Stimulated activated CD4-positive, alpha-beta T cell treated with anti-CD3 and anti-CD28 coated beads, Interleukin-1b, Interleukin-23, amount 100 ng/mL, for 1 hour (primary cell): ENCODE measurements at places on chromosomes 7 and 10.

DNA sequence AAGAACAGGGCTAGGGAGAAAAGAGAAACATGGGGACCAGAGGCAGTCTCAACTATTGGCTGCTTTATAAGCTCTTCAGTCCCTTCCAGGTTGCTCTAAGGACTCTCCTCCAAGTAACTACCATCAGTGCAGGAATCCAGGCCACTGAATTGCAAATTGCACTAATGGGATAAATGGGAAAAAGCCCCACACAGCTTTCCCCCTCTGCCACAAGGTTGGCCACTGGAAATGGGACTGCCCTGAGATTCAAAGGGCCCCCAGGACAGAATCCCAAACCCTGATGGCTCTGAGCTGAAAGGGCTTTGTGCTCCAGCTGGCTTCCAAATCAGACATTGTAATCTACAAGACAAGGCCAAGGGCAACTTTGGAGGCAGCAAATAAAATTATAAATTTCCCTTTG is 633.2 kb downstream of the ACTR3B start:
- DNase-seq = no peak

DNA sequence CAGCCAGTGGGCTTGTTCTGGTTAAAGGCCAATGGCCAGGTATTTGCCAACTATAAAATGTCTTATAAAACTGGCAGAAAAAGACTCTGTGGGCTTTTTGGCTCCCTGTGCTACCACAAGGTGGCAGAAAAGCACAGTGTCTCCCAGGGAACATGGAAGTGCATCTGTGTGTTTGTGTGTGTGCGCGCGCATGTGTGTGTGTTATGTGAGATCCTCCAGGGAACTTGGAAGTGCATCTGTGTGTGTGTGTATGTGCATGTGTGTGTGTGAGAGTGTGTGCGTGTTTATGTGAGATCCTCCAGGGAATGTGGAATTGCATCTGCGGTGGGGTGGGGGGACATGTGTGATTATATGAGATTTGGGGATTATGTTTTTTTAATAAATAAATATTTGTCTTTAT is 30.2 kb upstream of the ABI1 start:
- no peak for DNase-seq

DNA sequence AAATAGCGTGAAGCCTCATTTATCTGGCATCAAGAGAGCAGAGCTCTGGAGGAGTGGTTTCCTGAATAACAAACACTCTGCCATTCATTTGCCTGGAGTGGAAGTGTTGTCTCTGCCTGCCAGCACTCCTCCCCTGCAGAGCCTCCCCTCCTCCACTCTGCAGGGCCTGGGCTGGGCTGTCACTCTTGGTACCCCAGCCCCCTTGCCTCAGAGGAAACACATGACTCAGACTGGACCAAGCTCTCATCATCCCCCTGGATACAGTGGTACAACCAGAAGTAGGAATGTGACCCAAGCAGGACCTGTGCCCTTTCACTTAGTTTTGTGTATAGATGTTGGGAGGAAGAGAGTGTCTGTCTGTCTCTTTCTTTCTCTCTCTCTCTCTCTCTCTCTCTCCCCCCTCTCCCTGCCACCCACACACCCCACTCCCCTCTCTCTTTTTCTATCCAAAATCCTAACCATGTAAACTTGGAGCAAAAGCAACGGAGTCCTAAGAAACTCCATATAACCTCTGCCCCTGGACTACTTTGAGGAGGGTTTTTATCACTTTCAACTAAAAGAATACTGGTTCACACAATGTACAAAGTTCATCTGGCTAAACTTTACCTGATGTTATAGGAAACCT is 43.9 kb downstream of the DOCK4 start:
- DNase-seq = no peak

DNA sequence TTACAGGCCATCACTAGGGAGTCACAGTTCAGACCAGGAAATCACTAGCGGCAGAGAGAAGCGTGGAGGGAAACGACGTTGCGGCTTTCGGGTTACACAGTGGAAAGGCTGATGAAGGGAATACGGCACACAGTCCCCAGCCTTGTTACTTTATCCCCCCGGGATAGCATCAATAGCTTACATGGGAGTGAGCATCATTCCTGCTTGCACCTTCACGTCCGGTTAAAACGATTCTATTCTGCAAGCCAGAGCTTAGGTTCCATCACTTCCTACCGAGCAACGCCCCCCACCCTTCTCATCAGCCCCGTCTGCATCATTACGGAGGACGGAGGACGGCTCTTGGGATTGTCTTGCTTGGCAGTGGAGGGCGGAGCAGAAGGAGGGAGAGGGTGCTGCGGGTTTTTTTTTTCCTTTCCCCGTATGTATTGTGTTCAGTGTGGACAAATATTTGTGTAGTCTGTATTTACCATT is 124.9 kb downstream of the CLEC2L start:
- no peak for DNase-seq

DNA sequence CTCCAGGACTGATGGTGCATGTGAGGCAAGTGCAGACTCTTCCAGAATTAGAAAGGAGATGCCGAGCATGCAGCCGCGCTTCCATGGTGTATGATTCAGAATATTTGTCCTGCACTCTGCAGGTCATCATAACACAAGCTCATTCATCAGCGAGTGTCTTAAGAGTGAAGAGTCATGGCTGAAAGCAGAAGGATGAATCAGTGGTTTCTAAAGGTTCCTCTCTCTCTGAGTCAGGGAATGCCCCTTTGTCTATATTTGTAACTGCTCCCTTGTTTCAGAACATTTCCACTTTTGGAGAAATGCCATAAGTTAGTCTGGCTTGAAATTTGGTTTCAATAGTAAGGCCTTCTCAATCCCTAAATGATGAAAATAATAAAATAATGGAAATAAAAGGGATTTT is 52.3 kb downstream of the HECW1 start:
- no peak for DNase-seq

DNA sequence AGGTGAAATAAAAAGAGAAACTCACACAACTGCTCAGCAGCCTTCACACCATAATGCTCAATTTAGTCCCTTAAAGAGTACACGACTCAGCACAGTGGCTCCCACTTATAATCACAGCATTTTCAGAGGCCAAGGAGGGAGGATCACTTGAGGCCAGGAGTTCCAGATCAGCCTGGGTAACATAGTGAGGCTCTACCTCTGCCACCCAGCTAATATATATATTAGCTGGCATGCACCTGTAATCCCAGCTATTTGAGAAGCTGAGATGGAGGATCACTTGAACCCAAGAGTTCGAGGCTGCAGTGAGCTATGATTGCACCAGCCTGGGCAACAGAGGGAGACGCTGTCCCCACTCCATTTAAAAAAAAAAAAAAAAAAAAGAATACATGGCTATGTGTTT is 2.2 kb downstream of the ITIH2 start:
- no peak for DNase-seq

DNA sequence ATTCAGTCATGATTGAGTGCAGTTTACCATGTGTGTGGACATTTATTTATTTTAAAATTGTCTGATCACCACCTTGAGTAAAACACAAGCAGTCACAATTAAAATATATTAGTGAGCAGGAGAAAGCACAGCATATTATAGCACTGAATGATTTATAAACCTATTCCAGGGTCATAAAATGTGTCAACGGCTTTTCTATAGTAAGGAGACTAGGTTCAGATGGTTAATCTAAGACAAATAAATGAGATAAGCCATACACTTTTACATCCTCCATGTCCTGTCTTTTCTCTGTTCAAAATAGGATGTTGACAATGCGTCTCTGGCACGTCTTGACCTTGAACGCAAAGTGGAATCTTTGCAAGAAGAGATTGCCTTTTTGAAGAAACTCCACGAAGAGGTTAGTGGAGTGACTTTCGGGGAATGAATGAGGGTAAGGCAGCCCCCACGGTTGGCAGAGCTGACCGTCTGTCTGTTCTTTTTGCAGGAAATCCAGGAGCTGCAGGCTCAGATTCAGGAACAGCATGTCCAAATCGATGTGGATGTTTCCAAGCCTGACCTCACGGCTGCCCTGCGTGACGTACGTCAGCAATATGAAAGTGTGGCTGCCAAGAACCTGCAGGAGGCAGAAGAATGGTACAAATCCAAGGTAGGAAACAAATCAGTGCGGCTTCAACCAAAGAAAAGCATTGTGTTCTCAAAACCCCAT is 5.4 kb downstream of the VIM start:
- no peak for DNase-seq

- no peak for DNase-seq
Measured at GRCh38 chr7:2019461-2019710, 213.4 kb downstream of the MAD1L1 start.

DNA sequence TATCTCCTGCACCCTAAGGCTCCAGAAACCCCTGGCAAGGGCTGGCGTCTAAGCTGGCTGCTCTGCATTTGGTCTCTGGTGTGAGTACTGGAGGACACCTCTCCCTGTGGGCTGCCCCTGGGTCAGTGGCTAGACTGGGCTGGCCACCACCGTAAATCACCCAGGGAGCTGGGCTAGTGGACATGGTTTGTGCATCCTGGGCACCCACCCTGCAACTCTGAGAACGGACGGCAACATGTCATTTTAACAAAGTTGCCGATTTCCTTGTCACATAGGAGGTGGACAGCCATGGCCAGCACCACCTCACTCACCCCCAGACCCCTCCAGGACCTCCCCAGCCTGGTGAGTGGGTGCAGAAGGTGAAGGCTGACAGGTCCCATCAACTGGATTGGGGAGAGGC is 26.8 kb upstream of the PCBD1 start:
- DNase-seq = no peak

- DNase-seq = no peak
Measured at GRCh38 chr7:66419210-66419609, 209.5 kb upstream of the KCTD7 start.

DNA sequence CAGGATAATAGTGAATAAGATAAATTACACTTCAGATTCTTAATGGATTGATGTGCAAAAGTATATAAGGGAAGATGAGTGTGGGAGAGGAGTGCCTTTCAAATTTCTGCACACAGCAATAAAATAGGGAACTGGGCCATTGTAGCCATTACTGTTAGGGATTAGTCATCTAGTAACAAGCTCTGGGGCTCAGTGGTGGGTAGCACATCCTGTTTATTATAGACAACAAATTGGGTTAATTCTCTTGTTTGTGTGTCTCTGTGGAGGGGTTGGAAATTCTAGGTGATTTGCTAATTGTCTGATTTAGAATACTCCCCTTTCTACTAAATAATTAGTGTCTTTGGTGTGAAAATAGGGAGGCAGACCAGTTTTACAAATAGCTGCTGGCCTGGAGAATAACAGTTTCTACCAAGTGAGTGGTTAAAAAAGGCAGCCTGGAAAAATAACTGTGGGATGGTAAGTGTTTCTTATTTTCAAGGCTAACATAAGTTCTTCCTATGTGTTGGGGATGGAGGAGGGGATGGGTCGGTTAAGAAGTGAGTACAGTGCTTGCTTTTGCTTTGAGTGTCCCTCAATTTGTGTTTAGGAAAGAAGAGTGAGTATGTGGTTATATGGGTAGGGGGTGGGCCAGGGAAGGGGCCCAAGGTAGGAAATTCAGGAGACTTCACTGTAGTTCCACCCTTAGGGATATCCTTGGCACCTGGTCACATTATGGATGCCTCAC is 43.3 kb upstream of the TMEM248 start:
- no peak for DNase-seq

- no peak for DNase-seq
Measured at GRCh38 chr10:33273295-33274002, 61.0 kb downstream of the NRP1 start.

DNA sequence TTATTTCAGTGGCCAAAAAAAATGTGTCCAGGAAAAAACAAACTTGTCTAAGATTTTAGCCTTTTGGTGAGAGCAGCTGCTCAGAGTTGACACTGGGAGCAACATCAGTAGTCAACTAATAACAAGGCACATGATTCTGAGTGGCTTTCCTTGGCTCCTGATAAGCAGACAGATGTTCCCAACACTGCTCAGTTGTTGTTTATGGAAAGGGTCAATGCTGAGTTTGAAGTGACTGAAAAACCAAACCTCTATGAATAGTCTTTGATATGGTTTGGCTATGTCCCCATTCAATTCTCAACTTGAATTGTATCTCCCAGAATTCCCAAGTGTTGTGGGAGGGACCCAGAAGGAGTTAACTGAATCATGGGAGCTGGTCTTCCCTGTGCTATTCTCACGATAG is 12.3 kb downstream of the DYDC1 start:
- DNase-seq = no peak

DNA sequence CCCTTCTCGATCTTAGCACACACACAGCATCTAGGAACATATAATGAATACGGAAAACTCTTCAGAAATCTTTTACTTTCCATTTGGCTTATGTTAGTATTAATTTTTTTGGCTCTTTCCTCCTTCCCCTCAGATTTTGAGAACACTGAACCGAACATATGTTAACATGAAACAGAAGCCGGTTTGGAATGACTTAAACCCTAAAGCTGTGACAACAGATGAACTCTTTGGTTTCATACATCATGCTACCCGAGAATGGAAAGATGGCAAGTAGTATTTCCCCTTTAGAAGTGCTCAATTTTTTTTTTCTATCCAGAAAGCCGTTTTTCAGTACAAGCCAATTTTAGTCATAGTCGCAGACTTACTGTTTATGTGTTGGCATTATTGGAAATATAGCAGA is 164.7 kb downstream of the DNAH11 start:
- no peak for DNase-seq

GRCh38 chr10:58797356-58797755 is 284.7 kb downstream of the BICC1 start:
- no peak for DNase-seq

DNA sequence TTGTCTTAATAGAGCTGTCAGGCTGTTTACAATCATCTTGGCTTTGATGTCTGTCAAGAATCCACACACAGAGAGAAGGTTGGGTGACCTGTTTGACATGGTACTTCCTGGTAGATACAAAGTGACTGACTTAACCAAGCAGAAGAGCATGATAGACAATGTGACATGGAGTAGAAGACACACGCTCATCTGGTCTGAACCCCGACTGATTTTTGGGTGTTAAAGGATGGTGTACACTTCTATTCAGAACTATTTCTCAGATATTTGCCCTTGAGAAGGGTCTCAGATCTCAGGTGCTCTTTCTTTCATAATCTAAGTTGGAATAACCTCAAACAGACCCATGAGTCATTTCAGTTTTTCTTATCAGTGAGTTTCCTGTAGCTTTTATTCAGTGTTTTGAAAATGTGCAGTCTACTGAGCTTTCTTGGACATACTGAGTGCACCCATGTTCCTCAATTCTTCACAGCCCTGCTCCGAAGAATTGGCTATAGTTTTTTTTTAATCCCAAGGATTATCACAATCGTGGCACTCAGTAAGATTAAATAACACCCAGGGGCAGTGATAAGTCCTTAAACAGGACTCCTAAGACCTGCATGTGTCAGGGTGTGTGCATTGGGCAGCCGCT is 46.4 kb upstream of the NXPH1 start:
- DNase-seq = no peak

DNA sequence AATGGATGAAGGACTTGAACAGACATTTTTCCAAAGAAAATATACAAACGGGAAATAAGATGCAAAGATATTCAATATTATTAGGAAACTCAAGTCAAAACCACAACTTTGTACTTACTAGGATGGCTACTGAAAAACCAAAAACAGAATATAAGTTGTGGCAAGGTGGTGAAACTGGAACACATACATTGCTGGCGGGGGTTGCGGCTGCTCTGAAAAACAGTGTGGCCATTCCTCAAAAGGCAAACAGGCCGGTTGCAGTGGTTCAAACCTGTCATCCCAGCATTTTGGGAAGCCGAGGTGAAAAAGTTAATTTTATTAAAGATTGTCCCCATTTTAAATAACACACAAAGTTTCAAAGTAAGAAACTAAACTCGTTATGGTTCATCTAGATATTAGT is 9.9 kb upstream of the ZNF713 start:
- no peak for DNase-seq
